ENCODE measurements at places on chromosomes 3 and 15.

- no peak for DNase-seq
These were observed 14.7 kb downstream of the ST3GAL6 start for GRCh38 chr3:98777801-98778220.

DNA sequence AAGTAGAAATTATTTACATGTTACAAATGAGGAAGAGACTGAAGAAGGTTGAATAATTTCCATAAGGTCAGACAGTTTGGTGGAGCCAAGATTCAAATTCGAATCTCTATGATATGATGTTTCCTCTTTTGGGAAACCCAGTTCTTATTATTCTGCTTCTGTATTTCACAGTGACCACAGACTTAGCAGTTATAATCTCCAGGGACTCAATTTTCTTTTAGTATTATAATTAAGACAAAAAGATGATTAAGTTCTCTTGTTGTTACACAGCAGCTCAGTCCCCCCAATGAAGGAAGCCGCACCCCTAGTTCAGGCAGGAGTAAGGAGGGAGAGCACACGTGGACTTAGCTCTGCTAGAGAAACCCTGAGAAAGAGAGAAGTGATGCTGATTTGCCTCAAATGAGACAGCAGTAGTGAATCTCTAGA, 130.6 kb downstream of the CCNL1 start:
- no peak for DNase-seq

GRCh38 chr15:74497584-74497983, 36.6 kb upstream of the UBL7 start:
- no peak for DNase-seq

DNA sequence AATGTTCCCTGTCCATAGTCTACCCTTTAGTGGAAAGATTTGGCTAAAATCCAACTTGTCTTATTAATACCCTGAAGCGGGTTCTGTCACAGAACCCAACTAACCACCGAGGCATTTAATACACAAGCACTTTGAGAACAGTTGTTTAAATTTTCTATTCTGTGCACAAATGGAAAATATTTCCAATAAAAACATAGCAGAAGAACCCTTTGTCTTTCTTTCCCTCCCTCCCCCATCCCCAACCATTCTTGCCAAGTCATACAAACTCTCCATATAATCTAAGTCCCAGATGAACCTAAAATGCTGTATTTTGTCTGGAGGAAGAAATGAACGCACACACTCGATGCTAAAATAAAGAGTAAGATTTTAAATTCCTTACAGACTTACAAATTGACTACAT, 126.9 kb upstream of the STRIT1 start:
- no peak for DNase-seq

DNA sequence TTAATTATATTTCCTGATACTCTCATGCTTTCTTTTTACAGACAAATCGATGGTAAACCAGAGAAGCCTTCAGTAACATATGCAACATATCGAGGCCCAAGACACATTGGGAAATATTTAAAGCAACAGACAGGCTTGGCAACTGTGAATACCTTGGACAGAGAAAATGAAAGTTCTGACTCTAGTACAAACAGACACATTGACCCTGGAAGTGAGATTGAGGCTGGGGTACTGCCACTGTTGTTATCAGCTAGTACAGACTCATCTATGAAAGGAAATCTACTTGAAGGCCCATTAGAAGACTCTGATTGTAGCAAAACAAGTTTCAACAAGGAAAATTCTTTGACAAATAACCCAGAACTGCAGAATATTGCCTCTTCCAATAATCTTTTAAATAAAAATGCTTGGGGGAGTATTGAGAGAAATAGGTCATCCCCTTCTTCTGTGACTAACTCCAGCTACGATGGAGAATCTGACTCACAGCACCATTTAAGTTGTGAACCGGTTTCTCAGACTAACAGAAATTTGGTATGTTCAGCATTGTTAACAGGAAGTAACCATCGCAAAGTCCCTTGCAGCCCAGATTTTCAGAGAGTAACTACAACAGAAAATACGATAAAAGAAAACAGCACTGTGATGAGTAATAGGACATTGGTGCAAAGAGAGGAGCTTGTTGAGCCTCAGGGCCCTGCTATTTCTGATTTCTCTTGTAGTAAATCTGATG, 50.2 kb downstream of the CRYBG3 start:
- no peak for DNase-seq

DNA sequence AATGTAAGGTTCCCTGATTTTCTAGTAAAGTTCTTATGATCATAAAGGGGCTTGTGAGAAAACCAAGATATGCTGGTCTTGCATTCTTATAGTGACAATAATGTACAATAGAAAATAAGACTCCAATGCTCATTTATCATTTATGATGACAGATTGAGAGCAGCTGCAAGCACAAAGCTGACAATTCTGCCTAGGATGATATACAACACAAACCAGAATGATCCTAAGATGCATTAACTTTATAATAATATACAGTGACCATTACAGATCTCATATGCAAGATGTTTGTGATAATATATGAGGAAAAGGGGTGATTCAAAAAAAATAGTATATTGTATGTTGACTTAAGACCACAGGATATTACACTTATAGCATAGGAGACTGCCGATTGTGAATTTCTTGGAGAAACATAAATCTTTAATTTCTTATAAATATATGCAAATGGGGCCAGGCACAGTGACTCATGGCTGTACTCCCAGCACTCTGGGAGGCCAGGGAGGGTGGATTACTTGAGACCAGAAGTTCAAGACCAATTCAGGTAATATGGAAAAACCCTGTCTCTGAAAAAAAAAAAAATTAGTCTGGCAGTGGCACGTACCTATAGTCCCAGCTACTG, 387.0 kb downstream of the ZBBX start:
- DNase-seq, result no peak

- DNase-seq, result no peak
These were observed 184.0 kb downstream of the KCNAB1 start for GRCh38 chr3:156304406-156304805.

- DNase-seq, result no peak
These were observed 63.2 kb downstream of the ASB7 start for GRCh38 chr15:100665570-100665969.

All from SW 1271 (cell line).